ENCODE measurements at places on chromosomes 1 and 21.

DNA sequence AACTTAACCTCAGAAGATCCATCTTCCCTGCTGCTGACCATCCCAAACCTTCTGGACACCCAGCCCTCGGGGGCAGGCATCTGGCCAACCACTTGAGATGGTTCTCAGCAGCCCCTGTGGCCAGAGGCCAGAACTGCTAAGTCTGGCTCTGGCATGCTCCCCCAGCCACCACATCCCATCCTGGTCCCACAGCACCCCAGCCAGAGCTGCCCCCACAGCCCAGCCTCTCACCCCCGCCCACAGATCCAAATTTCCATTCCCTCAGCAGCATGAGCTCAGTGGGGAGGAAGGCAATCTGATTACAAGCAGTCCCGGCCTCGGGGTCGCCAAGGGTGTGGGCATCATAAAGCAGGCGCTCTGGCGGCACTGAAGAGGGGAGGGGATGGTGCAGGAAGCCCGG is 45.6 kb downstream of the GLIS1 start:
- DNase-seq, result no peak

GRCh38 chr1:38892976-38893375 is 11.6 kb upstream of the GJA9 start:
- DNase-seq, result no peak

- DNase-seq, result no peak
Measured at GRCh38 chr1:28155628-28156027, 20.9 kb downstream of the PTAFR start.

DNA sequence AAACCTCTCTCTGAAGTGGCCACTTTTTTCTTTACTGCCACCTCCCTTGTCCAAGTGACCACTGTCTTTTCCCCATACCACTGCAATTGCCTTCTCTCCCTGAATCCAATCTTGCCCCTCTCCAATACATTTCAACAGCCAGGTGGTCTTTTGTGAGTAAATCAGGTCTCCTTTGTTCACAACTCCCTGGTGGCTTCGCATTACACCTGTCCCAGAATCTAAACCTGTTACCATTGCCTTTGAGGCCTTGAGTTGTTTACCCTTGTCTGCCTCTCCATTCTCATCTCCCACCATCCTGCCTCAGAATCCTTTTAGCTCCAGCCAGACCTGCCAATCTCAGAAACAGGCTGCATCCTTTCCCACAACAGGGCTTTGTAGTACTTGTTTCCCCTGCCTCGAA is 21.8 kb upstream of the DYNLT5 start:
- no peak for DNase-seq

DNA sequence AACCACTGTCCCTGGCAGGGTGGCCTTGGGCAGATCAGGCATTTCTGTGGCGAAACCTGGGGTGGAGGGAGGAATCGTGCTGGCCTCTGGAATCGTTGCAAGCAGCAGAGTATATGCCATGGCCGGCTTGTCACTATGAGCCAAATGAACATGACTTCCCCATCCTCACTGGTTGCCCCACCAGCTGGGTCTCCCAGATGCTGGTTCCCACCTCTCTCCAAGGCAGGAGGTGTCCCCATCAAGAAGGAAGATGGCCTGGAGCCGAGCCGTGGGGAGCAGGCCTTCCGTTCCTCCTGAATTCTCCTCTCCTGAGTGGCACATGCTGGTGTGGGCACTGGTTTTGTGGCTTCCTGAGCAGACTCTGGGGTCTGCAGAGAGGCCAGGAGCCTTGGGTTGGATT is 60.2 kb upstream of the ACTRT2 start:
- DNase-seq, result no peak

- DNase-seq, result no peak
Measured at GRCh38 chr1:48775831-48776392, 779 bp downstream of the BEND5 start.

GRCh38 chr1:113630340-113631327 is 128.7 kb downstream of the PHTF1 start:
- no peak for DNase-seq

GRCh38 chr1:56517404-56518130 is 61.8 kb downstream of the PLPP3 start:
- DNase-seq, result no peak

DNA sequence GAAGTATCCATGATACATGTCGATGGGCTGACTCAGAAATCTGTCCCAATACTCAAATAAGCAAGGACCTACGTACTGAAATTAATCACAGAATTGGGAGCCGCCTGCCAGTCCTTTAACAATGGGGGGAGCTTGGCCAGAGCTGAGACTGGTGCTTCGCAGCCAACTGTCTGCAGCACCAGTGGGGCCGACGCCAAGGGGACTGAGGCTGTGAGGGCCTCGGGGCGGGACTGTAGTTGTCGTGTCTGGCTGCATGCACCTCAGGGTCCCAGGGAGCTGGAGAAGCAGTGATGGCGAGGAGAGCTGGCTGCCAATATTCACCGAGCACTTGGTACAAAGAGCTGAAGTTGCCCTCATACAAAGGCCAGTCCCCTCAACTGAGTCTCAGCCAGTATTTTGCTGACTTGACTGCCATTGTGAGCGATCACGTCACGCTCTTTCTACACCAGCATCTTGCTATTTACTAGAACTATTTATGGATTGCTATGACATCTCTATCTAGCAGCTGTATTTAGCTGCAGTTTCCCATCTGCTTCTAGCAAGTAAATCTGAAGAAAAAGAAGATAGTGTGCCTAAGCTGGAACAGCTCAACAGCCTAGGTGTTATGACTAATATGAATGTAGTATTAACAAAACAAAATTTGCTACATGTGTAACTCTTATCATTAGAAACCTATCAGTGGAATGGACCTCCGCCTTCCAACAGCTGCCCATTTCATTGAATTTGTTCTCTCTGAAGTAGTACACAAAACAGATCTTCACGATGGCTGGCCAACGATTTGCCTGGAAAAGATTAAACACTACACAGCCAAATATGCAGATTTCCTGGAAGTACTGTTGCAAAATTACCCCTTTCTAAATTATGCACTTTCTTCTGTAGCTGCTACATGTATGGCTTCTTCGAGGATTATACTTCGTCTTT is 29.1 kb downstream of the EVI5 start:
- DNase-seq, result no peak

Data from activated CD4-positive, alpha-beta T cell treated with anti-CD3 and anti-CD28 coated beads, Interleukin-2, Interleukin-4, amounts not matched to agents 100 ng/mL and 50 ng/mL, durations not matched to agents 16 hours and 8 hours (primary cell).